ENCODE measurements at places on chromosomes 4 and X.

- no peak for DNase-seq
These were observed 45.1 kb downstream of the TBC1D9 start for GRCh38 chr4:140710908-140711622.

- no peak for DNase-seq
These were observed 56.7 kb downstream of the PROM1 start for GRCh38 chr4:16027114-16027513.

GRCh38 chr4:55077577-55077976, 47.8 kb downstream of the KDR start:
- DNase-seq, result no peak

- DNase-seq, result no peak
These were observed 570.1 kb upstream of the ACTRT1 start for GRCh38 chrX:128622296-128622695.

DNA sequence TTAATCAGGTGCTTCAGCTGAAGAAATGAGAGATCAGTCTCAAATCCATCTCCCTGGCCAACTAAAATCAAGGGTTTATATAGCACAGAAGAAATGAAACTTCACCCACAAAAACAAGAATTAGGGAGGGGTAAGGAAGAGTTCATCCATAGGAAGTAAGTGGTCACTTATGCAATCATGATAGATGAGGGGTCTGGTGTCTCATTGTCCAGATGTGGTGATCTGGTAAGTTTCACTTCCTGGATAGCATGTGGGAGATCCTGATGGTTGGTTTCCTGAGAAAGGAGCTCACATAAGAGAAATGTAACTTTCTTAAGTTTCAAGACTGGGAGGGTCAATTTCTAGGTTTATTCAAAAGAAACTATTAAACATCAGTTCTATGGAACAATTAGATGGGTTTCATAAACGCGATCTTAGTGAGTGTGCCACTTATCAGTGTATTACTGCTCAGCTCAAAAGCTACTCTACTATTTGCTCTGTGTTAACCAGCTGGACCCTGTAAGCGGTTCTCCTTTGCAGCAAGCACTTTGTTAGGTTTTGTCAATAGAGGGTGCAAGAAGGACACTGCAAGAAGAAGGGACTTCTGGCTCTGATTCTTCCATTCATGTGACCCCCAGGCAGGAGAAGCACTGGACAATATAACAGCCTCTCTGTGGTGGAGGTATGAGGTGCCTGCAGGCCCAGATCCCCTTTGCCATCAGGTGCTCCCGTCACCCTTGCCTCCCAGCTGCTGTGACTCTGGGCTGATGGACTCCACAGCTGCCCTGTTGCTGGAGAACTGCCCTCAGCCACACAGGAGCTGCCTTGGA, 35.4 kb upstream of the HPSE start:
- no peak for DNase-seq

GRCh38 chrX:86421771-86422170, 273.5 kb downstream of the DACH2 start:
- DNase-seq, result no peak

GRCh38 chrX:19683358-19683757, 168.1 kb upstream of the MAP3K15 start:
- no peak for DNase-seq

GRCh38 chrX:75131973-75132627, 24.0 kb downstream of the ABCB7 start:
- no peak for DNase-seq

DNA sequence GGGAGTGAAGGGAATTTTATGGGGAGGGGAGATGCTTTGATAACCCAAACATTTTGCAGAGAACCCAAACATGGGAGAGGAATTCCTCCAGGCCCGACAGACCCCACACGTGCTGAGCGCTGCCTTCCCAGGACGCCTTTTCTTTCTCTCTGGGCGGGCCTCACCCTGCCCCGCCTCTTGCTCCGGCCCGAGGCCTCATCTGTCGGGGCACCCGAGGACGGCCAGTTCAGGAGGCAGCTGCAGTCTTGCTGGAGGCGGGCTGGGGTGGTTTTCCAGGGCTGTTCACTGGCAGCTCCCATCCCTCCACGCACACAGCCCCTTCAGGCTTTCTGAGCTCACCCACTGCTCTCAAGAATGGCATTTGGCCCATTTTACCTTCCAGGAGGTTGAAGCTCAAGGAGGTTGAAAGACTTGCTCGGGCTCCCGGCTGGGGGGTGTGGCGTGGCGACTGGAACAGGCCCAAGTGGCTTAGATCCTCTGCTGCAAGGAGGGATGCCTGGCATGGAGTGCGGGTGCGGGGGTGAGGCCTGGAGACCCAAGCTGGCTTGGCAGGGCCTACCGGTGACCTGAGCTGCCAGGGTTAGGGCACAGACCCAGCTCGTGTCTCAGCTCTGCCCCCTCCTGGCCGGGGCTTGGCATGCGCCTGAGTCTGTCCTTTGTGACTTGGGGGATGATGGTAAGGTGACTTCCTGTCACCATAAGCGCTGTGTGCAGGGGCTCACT, 99.2 kb downstream of the PSAPL1 start:
- no peak for DNase-seq

DNA sequence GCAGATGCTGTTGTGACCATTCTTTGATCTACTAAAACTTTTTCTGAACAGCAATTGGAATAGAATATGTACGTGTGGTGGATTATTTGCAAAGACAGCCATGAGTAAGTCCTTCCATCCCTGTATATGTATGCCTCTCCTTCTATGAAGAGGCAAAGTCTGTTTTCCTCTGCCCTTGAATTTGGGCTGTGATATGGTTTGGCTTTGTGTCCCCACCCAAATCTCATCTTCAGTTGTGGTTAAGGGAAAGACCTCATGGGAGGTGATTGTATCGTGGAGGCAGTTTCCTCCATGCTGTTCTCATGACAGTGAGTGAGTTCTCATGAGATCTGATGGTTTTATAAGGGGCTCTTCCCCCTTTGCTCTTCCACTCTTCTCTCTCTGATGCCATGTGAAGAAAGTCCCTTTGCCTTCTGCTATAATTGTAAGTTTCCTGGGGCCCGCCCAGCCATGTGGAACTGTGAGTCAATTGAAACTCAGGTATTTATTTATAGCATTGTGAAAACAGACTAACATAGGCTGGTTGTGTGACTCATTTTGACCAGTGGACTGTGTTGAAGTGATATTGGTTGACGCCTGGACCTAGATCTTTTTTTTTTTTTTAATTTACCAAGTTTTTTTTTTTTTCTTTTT, 108.3 kb upstream of the CAMK2D start:
- no peak for DNase-seq

GRCh38 chr4:124863040-124863545, 150.6 kb upstream of the ANKRD50 start:
- no peak for DNase-seq

DNA sequence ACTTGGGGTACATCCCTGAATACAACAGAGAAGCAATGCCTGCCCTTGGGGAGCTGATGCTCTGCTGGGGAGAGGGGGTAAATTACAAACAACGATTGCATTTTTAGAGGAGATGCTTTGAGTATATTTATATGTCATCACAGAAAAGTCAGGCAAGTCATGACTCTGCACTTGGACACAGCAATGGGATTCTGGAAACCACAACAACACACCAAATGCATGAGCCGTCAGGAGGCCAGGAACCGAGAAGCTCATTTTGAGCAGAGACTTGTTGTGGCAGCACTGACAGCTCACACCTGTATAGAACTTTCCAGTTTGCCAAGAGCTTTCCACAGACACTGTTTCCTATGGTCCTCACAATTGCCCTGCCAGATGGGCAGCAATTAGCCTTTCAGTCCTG, 113.2 kb upstream of the RBPJ start:
- DNase-seq, result no peak

DNA sequence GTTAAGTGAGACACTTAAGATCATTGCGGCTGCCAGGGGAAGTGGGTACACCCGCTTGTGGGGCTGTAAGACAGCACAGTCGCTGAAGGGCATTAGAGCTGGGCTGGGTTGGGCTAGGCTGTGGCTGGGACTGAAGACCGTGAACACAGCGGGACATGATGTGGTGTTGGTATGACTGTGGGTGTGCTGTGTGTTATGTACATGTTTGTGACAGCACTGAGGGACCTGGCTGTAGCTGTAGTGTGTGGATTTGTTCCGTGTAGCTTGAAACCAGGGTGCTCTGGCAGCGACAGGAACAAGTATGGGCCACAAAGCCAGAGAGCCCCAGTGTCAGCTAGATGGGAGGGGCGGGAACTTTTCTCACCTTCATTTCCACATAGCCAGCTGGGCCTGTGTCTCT, 82.1 kb downstream of the NHSL2 start:
- no peak for DNase-seq

- no peak for DNase-seq
These were observed 60.5 kb upstream of the TRIM2 start for GRCh38 chr4:153143527-153144348.

GRCh38 chr4:108350332-108350731, 181.6 kb upstream of the LEF1 start:
- DNase-seq, result no peak

DNA sequence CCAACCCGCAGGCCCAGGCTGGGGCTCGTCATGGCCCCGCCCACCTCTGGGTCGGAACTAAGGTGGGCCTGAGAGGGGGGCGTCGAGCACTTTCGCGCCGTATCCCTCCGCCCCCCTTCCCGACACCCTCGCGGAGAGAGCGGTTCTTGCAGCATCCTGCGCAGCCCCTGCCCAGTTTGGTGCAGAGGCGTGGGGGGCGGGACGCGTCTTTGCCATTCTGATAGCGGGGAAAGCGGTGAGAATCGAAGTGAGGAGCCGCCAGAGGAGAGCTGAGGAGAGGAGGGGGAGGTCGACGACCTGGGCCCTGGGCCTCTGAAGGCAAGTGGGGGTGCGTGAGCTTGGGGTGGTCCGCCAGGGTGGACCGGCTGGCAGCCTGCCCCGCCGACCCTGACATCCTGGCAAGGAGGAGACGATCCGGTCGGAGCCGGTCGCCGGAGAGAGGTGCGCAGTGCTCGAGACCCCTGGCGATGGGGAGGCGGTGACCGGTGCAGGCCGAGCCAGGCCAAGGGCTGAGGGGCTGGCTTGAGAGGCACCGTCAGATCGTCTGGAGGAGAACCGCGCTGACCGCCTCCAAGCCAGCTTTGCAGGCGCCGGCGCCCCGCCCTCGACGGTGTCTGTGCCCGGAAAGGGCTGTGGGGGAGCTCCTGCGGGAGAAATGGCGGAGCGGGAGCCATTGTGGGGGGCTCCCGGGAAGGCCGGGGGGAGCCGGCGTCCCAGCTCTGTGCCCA, 25.5 kb downstream of the GPRASP3 start:
- DNase-seq, result no peak

DNA sequence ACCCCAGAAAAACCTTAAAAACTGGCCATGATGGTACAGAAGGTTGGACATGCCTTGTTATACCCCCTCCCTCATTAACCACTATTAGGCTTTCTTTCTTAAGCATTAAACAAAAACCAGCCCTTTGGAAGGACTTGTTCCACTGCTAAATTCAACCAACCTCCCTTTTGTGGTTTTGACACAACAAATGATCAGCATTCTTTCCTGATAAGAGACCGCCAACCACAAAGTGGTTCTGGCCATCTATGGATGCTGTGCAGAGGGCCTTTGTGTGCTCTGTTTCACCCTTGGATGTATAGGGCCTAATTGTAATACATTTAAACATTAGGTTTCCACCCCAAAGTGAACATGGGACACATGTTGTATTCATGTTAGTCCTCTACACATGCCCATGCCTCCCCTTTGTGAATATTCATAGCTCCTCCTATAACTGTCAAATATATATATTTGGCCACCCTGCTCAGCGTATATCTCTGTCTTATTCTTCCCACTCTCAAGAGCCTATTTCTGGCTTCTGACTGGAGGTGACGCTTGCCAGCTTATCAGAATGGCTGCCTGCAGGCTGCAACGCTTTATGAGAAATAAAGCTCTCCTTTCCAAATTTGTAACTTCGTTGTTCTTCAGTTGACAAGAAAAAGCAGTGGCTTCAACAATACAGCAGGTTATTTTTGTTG, 126.6 kb downstream of the NPNT start:
- DNase-seq, result no peak

- DNase-seq, result no peak
These were observed 58.1 kb downstream of the ADGRG2 start for GRCh38 chrX:19064175-19064574.

DNA sequence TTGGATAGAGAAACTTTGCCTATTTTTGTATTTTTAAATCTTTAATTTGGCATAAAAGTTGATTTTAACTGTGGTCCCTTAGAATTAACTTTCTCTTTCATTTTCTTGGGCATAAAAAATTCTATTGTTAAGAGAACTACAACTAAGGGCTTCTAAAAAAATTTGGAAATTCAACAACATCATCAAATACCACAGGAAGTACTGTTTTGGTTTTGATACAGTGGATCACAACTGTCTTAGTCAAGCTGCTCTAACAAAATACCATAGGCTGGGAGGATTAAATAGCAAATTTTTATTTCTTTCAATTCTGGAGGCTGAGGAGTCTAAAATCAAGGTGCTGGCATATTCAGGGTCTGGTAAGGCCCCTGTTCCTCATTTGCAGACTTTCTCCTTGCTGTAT, 19.9 kb upstream of the NPFFR2 start:
- no peak for DNase-seq

GRCh38 chrX:8639949-8640475, 91.9 kb downstream of the ANOS1 start:
- DNase-seq, result no peak

DNA sequence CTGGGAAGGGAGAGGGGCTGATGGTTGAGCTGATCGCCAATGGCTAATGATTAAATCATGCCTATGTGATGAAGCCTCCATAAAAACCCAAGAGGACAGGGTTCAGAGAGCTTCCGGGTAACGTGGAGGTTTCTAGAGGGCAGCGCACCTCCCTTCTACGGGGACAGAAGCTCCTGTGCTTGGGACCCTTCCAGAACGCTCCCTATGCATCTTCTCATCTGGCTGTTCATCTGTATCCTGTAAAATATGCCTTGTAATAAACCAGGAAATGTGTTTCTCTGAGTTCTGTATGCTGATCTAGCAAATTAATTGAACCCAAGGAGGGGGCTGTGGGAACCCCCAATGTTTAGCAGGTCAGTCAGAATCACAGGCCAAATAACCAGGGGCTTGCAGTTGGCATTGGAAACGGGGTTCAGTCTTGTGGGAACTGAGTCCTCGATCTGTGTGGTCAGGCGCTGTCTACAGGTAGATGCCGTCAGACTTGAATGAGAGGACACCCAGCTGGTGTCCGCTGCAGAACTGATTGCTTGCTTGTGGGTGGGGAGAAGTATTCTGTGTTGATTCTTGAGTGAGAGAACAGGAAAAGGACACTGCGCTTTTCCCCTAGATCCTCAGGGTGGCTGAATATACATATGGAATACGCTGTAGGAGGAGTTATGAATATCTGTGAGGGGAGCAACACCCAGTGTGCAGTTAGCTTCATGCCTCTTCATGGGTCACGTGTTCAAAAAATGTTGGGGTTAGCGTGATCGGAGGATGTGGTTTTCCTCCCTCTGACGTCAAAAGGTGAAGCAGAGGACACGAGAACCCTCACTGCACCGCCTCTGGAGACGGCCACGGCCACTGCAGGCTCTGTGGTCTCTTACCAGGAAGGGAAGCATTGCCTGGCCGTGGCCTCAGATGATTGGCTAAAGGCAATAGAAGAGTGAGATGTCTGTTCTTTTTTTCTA, 29.2 kb downstream of the HTT-AS start:
- peak; percentile 36 for DNase-seq

GRCh38 chrX:2875136-2875481, 46.4 kb downstream of the GYG2 start:
- DNase-seq, result no peak

GRCh38 chr4:113293043-113293560, 243.6 kb downstream of the ANK2 start:
- no peak for DNase-seq

All from AG04449 (cell line).